ENCODE measurements at places on chromosomes 1 and 21.

DNA sequence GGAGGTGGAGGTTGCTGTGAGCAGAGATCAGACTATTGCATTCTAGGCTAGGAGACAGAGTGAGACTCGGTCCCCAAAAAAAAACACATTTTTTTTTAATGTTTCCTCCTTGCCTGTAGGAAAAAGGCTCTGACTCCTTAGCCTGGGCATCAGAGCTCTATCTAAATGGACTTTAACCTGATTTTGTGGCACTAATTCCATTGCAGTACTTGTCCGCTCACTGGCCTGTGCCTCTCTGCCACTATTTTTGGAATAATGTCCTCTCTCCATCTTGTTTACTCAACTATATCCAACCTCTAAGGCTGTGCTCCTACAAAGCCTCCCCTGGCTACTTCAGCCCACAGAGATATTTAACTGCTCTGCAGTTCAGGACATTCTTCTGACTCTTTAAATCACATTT, 26.5 kb downstream of the METTL18 start:
- no peak for DNase-seq

DNA sequence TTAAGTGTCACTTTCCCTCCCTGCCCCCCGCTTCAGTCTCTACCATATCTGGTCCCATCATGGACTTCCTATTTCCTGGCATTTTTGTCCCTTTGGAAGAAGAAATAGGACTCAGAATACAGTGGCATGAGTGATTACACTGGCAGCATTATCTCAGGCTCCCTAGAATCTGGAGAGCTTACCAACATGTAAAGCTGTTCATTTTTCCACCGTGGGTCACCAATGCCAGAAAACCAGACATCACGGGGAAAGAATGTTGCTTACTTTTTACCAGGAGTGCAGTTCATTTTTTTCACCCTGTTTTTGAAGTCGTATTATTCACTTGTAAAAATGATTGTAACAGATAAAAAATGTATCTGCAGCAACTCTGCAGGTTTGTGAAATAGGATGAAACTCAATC, 44.8 kb downstream of the BACH1 start:
- DNase-seq = no peak

- DNase-seq = no peak
These were observed 68.1 kb upstream of the SLC45A1 start for GRCh38 chr1:8249838-8250237.

- DNase-seq = peak; percentile 89
These were observed 134.0 kb upstream of the BARHL2 start for GRCh38 chr1:90850898-90851710.

DNA sequence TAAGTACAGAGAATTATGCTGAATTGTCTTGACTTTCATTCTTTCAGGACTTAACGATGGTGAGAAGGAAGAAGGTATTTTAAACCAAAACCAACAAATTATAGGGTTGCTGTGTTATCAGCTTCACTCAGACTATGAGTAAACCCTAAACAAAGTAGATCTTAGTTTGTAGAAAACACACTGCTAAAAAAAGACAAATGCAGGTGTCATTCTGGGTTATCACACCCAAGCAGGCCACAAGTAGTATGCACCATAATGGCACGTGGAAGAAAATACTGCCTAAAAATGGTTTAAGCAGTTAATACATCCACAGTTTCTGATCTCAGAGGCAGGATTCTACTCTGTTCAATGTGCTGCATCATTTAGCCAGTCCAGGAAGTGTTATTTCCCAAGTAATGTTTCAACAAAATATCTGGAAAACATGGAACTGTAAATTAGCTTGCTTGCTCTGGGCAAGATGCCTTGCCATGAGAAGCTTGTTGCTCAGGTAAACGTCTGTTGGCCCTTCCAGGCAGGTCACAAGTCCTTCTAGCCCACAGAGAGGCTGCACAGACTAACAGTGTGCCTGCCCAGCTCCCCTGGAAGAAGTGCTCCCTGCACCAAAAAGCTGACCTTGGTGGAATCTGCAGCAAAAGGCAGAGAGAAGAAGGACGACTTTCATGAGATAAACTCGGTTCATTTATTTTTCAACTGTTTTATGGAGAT, 4.1 kb downstream of the DIPK1A start:
- DNase-seq = no peak

DNA sequence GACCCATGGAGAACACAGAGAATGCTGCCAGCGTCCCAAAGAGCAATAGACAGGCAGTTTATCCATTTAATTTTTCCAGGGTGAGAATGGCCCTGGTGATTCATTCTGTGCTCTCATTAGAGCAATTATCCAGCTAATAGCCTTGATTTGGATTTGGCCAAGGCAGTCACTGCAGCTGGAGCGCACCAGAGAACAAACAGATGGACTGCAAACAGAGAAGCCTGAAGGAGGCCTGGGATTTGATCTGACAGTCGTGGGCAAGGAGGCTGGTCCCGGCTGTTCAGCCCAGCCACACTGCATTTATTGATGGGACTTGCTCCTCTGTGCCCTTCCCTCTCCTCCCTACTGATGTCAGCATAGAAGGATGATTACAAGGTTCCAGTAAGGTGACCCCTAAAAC, 353.9 kb upstream of the C1orf174 start:
- DNase-seq = no peak

- no peak for DNase-seq
These were observed 65.5 kb upstream of the DNAH14 start for GRCh38 chr1:224864006-224864405.

- no peak for DNase-seq
These were observed 109.2 kb downstream of the FAM78B start for GRCh38 chr1:166057650-166058049.

DNA sequence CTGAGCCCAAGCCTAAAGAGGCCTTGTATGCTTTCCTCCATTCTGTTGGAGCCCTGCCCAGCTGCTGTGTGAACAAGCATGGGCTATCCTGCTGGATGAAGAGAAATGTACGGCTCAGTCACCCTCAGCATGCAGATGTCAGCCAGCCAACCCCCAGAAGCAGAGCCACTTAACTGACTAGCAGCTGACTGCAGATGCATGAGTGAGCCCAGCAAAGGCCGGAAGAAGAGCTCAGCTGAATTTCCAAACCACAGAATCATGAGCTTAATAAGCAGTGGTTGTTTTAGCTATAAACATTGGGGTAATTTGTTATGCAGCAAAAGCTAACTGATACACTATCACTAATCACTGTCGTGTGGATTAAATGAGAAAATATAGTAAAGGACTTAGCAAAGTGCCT, 39.0 kb downstream of the FOXO6 start:
- no peak for DNase-seq

- DNase-seq = peak; percentile 19
These were observed 4.9 kb upstream of the S100A8 start for GRCh38 chr1:153395776-153396175.

DNA sequence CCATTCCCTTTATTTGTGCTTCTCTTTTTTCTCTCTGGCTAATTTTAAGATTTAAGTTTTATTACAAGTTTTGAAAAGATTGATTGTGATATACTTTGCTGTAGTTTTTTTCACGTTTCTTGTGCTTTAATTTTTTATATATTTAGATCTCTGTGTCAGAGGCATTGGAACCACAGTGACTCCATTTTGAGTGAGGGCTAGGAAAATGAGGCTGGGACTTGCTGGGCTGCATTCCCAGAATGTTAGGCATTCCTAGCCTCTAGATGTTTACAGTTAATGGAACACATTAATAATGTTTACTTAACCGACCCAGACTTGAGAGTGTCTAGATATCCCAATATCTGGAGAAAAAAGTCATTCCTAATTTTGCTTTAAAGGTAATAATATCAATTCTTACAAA, 939.4 kb downstream of the BRINP3 start:
- DNase-seq = no peak

GRCh38 chr1:109479311-109479710, 4.4 kb upstream of the ATXN7L2 start:
- no peak for DNase-seq

GRCh38 chr1:157196245-157196543, 58.0 kb upstream of the ETV3 start:
- DNase-seq = no peak

DNA sequence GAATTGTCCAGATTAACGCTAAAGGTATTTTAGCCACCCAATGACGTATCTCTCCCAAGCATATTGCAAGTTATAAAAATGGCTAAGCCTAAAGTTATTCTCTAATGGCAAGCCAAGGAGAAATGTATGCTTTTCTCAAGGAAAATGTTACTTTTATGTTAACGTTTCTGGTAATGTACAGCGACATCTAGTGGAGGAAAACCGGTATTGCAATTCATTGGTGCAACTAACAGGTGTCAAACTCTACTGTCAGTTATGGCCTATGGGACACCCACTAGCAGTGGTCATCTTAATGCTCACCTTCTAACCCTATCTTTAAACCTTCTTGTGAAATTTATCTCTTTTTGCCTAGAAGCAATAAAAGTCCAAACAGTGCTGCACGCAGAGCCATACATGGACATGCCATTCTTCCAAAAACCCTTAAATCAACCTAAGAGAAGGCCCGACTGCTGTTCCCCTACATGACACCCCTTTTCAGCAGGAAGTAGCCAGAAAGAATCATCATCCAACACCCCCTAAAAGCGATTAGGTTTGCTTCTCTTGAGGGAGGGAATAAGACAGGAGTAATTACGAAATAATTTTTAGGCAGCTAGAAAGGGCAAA, 68.7 kb upstream of the LRIF1 start:
- DNase-seq = no peak

- DNase-seq = no peak
These were observed 89.1 kb downstream of the SSBP3 start for GRCh38 chr1:54317084-54317483.

DNA sequence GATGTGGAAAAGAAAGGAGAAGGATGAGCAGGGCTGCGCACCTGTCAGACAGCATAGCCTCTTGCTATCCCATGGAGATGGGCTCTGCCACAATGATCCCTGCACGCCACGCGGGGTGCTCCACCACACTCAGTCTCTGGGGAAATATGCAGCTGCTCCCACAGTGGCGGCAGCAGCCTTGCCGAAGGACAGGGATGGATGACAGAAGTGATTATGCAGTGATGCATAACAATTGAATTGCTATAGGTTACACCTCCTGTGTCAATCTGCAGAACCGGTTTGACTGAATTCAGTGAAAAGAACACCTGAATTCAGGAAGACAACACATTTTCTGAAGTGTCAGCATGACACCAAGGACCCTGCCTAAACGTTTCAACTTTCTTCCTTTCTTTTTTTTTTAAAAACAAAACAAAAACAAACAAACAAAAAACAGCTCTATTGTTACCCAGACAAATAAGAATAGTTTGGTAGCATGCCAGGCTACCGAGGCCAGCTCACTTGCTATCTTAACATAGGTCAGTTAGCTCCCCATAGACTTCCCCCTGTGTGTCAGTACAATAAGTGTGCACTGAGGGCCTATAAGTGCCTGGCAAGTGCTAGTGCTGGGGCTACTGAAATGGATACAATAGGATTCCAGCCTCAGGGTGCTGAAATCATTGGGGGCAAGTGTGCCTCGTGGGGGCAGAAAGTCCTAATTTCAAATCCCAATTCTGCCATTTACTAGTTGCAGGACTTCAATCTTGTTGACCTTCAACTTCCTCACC, 127.6 kb upstream of the LMO4 start:
- peak; percentile 38 for DNase-seq

- no peak for DNase-seq
These were observed 104.7 kb downstream of the DISC1 start for GRCh38 chr1:231731268-231731667.

DNA sequence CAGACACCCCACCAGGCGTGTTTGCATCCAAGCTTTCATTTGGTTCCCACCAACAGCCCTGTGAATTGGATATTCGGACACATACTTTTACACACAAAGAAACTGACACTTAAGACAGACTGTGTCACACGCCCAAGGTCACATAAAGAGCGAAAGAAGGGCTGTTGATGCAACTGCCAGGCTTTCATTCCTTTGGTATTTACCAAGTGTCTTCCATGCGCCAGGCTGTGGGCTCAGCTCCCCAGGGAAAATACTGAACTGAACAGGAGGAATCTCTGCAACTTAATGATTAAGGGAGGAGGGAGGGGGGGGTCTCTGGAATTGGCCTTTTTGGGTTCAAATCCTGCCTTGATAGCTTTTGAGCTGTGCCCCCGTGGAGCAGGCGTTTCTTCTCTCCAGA, 122.8 kb downstream of the ACTL8 start:
- peak; percentile 9 for DNase-seq

- DNase-seq = no peak
These were observed 3.0 kb upstream of the SOD1 start for GRCh38 chr21:31656199-31657095.

- no peak for DNase-seq
These were observed 29.6 kb upstream of the C1orf105 start for GRCh38 chr1:172390683-172391551.

GRCh38 chr1:220761688-220762427, 13.7 kb downstream of the MTARC2 start:
- no peak for DNase-seq

DNA sequence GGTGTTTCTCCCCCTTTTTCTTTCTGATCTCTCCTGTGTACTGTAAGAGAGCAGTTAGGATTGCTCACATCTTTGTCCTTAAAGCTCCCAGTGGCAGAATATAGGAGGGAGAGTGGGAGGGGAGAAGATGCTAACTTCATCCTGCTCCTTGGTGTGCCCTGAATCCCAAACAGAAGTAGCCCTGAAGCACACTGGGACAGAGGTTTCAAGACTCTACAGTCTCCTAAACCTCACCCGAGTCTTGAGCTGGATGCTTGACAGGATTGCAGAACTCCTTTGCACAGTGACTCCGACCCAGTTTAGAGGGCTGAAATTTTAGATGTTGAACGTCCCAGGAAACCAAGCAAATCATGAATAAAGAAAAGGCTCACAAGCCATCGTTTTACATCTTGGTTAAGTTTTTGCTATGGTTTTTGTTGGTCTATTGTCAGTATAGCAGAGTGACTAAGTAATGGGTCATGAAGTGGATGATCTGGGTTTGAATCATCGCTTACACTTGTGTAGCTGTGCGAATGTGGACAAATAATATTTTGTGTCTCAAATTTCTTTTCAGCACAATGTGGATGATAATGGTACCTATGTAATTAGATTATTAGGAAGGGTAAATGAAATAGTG, 37.5 kb downstream of the XCL2 start:
- no peak for DNase-seq

GRCh38 chr1:30698401-30698981, 24.9 kb downstream of the MATN1 start:
- DNase-seq = no peak

DNA sequence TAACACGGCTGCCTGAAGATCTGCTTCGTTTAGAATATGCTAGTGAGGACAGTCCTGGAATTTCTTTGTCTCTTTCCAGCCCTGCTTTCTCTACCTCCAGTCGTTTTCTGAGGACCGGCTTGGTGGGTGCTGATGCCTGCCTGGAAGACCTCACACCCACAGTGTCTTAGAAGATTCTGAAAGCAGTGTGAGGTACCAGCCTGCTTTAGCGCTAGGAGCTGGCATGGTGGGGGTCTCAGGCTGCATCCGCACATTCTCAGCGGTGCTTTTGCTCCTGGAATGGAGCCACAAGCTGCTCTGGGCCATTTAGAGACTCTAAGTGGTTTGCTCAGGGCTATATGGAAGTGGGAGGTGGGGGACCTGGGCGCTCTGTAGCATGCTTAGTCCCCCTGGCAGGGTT, 61.4 kb downstream of the CD247 start:
- no peak for DNase-seq

All from ecto neural progenitor cell (in vitro differentiated cells).